Dermis blood vessel endothelial cell (primary cell): ENCODE measurements at places on chromosomes 1 and 21.

- peak; percentile 27 for DNase-seq
Measured at GRCh38 chr1:181669246-181669645, 185.9 kb downstream of the CACNA1E start.

GRCh38 chr1:179342740-179343404 is 22.9 kb upstream of the AXDND1 start:
- no peak for DNase-seq

- no peak for DNase-seq
Measured at GRCh38 chr1:66373157-66373591, 160.8 kb upstream of the SGIP1 start.

- DNase-seq: no peak
Measured at GRCh38 chr1:36938819-36939218, 95.5 kb downstream of the GRIK3 start.

DNA sequence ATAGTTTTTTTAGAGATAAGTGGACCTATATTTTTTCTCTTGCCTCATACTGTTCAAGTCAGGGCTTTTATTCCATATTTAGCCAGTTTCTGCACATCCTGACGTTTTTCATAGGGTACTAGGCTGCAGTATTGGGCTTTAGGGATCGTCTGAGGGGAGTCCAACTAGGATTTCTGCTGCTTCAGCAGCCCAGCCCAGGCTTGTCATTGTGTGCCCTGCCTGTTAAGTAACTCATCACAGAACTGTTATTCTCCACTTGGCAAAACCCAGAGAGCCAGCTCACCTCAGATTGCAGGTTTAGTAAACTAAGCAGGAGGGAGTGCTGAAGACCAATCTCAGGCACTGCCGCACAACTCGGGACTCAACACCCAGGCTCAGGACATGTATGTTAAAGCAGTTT is 2.8 kb downstream of the GALNT2 start:
- no peak for DNase-seq

DNA sequence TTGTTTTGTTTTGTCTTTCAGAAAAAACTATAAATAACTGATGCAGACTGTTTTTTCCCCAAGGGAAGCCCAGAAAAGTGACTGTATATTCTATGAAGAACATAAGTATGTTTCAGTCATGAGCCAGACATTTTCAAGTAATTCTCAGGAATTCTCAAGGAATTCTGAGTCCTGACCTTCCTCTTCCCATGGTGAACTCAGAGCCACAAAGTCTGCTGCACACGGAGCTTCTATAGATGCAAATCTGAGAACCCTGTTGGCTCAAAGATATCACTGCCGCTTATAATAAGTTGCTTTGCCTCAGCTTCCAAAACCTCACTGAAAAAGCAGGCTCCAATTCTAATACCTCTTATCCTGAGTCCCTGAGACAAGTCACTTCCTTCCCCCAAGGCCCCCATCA is 418.5 kb upstream of the RUNX1 start:
- no peak for DNase-seq

- DNase-seq: no peak
Measured at GRCh38 chr1:48028218-48029069, 31.3 kb upstream of the TRABD2B start.

DNA sequence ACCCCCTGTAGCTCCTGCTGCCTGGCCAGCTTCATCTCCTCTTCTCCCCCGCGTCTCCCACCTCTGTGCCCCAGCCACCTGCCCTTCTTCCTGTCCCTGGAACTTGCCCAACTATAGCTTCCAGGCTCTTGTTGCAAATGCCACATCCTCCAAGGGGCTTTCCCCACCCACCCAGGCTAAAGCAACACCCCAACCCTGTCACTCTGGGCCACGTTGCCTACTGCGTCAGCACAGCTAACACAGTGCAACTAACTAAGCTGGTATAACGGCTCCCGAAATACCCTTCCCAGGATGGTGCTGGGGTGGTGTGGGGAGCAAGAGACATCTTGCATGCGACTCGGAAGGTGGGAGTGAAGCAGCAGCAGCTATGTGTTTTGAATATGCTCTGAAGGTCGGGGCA is 19.7 kb downstream of the CAMK2N1 start:
- DNase-seq: no peak

- no peak for DNase-seq
Measured at GRCh38 chr1:108540977-108541376, 18.9 kb upstream of the EEIG2 start.

GRCh38 chr1:119554183-119554582 is 47.2 kb downstream of the HSD3B1 start:
- DNase-seq: peak; percentile 59

DNA sequence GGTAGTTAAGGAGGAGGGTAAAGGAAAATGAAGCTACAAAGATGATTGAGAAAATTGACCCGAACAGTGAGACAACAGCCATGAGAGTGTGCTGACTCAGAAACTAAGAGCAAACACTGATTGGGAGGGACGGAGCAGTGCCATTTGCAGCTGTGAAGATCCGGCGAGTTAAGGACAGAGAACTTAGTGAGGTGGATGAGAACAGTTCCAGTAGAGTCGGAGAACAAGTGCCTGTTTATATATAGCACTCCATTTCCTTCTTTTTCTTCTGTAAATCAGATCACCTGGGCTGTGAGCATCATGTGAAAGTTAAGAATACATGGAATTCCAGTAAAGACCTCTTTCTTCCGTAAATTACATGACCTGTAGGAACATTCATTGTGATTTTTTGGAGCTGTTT is 145.7 kb downstream of the KCNK2 start:
- DNase-seq: no peak

DNA sequence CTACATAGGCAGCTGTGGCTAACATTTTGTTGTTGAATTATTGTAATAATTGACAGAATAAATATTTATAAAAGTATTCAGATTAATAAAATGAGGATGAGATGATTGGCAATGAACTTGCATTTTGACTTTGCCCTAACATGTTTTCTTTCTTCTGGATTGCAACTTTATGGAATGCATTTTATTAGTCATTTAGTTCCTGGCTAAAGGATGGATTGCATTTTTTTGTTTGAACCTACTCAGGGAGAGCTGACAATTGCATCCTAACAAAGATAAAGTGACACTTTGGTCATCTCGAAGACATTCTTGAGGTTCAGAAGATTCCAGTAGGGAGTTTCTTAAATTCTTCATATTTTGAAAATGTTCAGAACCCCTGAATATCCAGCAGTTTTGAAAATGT is 37.5 kb downstream of the PGM1 start:
- DNase-seq: no peak

- DNase-seq: no peak
Measured at GRCh38 chr1:230109895-230110667, 43.0 kb downstream of the GALNT2 start.

DNA sequence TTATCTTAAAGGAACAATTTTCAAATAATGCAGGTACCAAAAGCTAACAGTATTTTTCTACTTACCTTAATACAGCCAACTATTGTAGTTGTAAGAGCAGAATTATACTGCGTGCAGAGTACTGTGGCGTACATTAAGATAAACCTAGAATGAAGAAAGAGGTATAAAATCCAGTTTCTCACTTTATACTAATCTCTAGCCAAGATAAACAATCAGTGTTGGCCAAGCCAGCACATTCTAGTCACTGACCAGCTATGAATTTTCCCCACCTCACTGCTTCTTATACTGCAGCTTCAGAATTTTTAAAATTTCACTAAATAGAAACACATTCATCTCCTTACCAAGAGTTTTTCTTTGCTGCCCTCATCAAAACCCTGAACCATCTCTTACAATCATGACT is 33.6 kb downstream of the SLC35D1 start:
- peak; percentile 40 for DNase-seq

GRCh38 chr1:224267925-224268324 is 62.0 kb downstream of the NVL start:
- DNase-seq: peak; percentile 13

DNA sequence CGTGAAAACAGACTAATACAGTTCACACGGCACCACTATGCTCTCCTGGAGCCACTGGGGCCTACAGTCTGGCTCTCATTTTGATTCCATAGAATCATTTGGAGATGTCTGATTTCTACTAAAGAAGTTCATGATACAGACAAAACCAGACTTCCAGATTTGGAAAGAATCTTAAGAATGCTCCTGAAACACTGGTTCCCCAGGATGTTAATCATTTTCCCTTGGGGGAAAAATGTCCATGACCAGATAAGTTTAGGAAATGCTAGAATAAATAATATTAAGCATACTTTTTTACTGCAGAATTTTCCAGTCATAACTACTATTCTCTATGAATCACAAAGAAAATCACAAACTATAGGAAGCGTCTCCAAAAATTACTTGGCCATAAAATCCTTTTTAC is 63.0 kb upstream of the RGS7 start:
- no peak for DNase-seq

DNA sequence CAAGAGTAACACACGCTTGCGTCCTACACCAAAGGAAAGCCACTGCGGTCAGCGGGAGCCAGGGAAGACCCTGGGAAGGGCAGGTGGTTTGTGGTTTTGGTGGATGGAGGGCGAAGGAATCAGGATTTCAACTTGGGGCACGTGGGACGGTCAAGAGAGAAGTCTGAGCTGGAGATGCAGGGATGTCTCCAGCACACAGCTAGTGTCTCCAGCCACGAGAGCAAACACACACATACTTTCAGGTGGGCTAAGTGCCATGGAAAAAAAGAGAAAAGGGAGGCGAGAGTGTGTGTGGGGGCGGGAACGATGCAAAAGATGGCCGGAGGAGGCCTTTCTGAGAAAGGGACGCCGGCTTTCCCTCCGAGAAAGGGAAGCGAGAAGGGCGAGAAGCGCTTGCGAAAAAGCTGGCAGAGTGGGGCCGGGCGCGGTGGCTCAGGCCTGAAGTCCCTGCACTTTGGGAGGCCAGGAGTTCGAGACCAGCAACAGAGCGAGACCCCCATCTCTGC is 1.4 kb upstream of the SRRM1 start:
- peak; percentile 33 for DNase-seq

GRCh38 chr1:4431491-4431890 is 222.9 kb upstream of the AJAP1 start:
- DNase-seq: no peak

GRCh38 chr21:22536509-22536908 is 1538.3 kb downstream of the NCAM2 start:
- no peak for DNase-seq

DNA sequence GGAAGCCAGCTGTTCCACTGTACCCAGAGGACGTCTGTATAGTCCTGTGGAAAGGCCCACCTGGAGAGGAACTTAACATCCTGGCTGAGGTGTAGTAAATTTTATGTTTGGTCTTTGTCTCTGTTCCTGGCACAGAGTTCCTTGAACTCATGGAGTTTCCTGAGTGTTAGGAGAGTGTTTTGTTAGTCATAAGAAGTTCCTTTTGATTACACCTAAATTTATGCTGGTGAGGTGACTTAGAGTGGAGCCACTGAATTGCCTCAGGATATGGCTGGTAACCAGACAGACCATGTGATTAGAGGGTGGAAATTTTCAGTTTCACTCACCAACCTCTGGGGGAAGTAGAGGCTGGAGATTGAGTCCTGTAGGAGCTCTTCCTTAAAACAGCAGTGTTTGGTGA is 57.9 kb downstream of the RASAL2 start:
- peak; percentile 82 for DNase-seq

- DNase-seq: no peak
Measured at GRCh38 chr1:32681999-32682398, 20.6 kb downstream of the SYNC start.

DNA sequence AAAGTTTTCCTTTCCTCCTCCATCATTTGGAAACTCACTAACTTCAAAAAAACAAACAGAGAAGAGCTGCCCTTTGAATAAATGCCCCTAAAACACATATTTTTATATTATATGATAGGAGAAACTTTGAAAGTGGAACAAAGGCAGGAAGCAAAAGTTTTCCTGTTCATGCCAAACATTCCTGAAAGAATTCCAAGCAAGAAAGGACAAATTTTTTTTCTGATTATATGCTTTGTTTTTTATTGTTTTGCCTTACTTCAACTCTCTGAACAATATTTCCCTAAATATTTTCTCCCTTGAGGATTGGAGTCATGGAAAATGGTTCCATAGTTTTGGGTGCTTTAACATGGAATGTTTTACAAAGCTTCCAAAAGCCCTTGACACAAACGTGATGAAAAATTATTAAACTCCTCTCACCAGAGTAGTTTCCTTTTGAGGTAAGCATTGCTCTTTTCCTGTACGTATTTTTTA is 638.5 kb upstream of the CAMK1G start:
- DNase-seq: peak; percentile 76

- DNase-seq: no peak
Measured at GRCh38 chr1:203629016-203629506, 2.4 kb downstream of the ATP2B4 start.

- DNase-seq: no peak
Measured at GRCh38 chr1:80155371-80155770, 1148.8 kb upstream of the ADGRL4 start.

- no peak for DNase-seq
Measured at GRCh38 chr21:44603109-44603875, 2.9 kb downstream of the KRTAP10-7 start.

DNA sequence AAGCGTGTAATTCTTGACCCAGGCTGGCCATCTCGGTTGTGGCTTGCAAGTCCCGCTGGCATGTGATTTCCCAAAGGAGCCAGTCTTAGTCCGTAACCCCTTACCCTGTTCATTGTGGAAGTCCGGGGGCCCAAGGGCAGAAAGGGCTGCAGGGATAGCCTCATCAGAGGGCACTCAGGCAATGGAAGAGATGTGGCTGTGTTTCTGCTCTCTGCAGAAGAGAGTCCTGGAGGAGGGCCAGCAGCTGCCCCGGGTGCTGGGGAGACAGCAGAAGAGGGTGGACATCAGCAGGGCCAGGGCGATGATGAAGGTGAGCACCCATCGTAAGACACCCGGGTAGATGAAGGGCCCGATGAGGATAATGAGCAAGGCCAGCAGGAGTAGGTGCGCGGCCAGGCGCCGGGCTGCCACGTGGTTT is 830 bp downstream of the RNF186 start:
- DNase-seq: no peak

- no peak for DNase-seq
Measured at GRCh38 chr1:163191301-163191700, 11.4 kb downstream of the RGS5 start.

GRCh38 chr1:209899948-209900347 is 38.1 kb upstream of the SYT14 start:
- DNase-seq: no peak

GRCh38 chr1:24535021-24535424 is 20.9 kb upstream of the NCMAP start:
- DNase-seq: no peak

DNA sequence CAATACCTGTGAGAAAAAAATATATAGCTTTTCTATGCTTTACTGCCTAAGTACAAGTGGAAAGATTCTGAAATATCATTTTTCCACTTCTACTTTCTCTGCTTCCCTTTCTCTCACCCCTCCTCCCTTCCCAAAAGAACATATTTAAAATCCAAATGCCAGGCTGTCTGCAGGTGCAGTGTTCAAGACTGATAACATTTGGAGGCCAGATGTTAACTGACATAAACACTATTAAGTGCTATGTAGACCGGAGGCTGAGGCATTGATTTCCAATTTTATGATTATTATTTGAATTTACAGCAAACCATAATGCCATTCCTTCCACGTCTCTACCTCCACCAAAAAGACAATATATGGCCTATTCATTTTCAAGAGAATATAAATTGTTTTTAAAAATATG is 296.9 kb upstream of the SGIP1 start:
- DNase-seq: no peak

GRCh38 chr1:161158316-161159010 is 837 bp upstream of the USP21 start:
- no peak for DNase-seq
